ENCODE measurements at places on chromosomes 3 and 15.

- DNase-seq = no peak
Measured at GRCh38 chr15:71651750-71652186, 158.6 kb upstream of the NR2E3 start.

DNA sequence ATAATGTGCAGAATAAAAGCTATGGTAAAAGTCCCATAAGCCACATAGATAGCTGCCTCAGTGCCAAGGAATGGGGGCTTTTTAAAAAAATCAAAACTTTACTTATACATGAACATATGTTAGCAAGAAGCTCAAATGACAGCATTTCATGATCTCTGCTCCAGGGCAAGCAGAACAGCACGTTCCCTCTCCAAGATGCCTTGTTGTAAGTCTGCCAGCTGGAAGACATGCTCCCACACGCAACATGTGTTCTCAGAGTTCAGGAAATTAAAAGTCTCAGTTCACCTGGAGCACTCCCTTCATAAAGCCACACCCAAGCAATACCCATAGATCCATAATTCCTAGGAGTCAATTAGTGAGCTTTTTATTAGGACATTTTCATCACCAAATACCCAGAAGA, 52.2 kb downstream of the ABI3BP start:
- DNase-seq = no peak

DNA sequence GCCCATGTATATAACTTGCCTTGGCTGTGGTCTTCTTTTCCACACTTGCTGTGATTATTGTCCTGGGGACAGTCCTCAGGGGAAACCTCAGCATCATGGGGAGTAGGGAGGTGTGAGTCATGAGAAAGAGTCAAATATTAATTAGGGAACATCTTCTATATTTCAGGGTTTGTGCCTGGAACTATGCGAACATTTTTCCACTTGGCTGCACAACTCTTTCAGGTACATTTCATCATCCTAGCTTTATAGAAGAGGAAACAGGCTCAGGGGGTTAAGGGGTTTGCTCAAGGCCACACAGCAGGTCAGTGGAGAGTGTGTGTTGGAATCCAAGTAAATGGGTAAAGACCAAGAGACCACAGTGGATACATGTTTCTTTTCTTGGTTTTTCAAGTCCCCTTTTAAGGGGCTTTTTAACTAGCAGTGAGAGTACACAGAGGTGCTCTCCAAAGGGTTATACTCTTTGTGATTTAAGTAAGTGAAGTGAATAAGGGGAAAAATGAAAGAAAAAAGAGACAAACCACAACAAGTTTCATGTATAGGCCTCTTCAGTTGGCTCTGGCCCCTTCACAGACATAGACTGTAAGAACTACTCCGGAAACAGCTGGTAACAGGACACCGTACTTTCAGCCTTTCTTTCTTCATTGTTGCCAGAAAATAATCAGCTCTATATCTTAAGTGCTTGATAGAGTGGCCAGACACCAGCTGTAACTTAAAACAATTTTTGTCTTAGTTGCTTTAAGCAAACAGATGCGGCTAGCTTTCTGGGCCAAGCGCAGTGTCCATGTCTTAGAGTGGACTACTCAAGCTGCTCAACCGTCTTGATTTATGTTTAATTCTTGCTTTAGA, 64.6 kb downstream of the EEFSEC start:
- no peak for DNase-seq

DNA sequence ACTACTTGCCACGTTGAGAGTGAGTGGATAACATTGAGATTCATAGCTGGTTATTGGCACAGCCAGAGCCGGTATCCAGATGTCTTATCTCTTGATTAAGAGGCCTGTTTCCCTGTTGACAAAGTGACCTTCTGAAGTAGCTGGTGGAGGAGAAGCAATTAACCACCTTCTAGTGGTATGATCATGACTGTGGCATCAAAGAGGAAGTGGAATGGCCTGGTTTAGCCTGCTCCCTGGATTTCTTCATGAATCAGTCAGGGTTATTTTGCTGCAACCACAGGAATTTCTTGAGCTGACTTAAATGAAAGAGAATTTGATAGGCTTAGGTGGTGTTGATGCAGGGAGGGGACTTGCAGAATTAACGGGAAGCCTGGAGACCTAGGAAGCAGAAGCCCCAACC, 398.3 kb downstream of the MFSD1 start:
- DNase-seq = no peak

- no peak for DNase-seq
Measured at GRCh38 chr3:63519426-63519825, 133.0 kb upstream of the SNTN start.

DNA sequence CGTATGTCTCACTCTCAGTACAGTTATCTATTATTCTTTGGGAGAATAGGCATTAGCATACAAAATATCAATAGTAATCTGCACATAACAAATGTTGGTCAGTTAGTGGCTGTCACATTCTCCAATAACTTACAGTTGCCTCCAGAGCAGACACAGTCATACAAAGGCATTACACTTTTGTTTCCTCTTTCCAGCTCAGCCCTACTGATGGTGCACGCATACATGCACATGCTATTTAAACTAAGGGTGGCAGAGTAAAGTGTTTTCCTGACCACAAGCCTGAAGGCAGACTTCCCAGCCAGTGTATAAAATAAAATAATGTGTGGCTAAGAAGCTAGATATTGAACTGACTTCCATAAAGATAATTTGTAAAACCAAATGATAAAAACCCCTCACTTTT, 47.6 kb downstream of the PHLDB2 start:
- DNase-seq = no peak

DNA sequence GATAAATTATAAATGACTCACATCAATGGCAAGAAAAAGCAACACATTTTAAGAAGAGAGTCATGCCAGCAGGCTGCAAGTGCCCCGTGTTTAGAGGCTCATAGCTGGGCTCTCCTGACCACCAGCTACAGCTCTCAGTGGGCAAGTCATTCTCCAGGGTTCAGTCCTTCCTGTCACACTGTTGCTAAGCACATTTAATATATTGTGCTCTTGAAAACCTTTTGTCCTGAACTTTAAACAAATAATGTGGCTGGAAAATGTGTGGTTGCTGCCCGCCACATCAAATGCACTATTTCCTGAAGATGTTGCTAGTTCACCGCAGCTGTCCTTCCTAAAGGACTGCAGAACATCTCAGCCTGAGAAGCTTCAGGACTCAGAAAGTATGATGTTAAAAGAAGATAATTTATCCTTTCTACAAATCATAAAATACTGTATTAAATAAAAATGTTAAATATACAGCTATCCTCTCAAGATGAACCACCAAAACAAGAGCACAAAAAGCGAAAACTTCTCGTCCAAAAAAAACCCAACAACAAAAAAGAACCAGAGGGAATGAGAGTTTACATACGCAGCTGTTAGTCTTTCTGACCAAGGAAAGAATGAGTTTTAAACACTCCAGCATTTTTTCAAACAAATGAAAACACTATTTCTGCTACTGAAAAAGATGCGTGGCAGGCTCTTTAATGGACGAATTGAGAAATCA, 951 bp downstream of the TARS3 start:
- DNase-seq = peak; percentile 4

- DNase-seq = peak; percentile 65
Measured at GRCh38 chr3:16600780-16601536, 4.3 kb downstream of the DAZL start.

DNA sequence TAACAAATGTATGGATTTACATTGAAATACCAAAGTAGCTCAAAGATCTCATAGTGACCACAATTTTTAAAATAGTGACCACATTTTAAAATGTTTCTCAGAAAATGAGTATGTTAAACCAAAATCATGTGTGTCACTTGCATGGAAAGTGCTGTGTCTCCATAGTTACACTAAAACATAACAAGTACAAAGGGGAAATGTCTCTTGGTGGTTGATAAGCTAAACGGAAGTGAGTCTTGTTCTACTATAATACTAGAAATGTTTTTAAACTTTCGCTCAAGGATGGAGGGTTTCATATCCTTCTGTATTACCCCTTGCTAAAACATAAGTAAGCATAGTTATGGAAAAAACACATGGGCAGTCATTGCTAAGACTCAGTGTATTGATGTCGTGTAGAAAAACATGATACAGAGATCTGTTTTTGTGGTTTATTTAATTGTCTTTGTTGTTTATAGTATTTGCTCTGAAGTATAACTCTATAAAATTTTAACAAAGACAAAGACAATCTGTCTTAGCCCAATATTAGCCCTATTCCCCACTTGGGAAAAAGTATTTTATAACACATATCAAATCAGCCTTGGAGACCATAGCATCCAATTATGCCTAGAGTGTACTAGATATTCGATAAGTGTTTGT, 27.0 kb upstream of the DENND4A start:
- peak; percentile 88 for DNase-seq

GRCh38 chr3:32865383-32865782, 47.6 kb downstream of the TRIM71 start:
- no peak for DNase-seq

DNA sequence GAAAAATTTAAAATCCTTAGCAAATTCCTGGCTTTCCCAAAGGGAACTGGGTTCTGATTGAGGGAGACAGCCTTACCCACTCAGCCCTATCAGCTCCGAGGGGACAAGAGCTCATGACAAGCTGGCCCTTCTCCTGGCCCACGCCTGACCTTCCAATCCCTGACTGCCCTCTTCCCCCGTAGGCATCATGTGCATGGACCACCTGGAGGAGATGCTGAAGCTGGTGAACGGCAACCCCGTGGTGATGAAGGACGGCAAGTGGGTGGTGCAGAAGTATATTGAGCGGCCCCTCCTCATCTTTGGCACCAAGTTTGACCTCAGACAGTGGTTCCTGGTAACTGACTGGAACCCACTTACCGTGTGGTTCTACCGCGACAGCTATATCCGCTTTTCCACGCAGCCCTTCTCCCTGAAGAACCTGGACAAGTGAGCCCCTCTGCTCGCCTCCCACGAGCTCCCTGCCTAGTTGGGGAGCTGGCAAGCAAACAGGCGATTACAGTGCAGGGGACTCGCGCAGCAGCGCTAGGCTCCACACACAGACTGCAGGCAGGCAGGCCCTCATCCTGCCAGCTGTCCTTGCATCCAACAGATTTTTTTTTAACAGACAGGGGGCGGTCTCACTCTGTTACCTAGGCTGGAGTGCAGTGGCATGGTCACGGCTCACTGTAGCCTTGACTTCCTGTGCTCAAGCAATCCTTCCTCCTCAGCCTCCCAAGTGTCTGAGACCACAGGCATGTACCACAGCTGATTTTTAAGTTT, 16.8 kb downstream of the RPUSD3 start:
- no peak for DNase-seq

GRCh38 chr3:52286777-52287110, 884 bp upstream of the GLYCTK start:
- no peak for DNase-seq
